ENCODE measurements at places on chromosomes 3 and 15.

DNA sequence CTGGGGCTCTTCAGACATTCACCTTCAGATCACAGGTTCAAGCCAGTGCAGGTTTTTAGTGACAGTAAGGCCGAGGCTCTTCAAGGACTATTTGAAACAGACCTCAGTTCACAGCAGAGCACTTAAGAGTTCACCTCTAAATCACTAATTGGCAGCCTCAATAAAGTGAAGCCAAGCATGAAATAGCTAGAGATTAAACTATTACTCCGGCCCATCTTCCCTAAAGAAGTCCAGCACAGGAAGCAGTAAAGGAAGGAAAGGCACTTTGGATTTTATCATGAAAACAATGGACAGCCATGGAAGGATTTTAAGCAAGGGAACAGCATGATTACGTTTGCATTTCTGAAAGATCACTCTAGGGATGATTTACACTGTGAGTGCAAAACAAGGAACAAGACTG is 27.6 kb upstream of the ARL6 start:
- no peak for DNase-seq

DNA sequence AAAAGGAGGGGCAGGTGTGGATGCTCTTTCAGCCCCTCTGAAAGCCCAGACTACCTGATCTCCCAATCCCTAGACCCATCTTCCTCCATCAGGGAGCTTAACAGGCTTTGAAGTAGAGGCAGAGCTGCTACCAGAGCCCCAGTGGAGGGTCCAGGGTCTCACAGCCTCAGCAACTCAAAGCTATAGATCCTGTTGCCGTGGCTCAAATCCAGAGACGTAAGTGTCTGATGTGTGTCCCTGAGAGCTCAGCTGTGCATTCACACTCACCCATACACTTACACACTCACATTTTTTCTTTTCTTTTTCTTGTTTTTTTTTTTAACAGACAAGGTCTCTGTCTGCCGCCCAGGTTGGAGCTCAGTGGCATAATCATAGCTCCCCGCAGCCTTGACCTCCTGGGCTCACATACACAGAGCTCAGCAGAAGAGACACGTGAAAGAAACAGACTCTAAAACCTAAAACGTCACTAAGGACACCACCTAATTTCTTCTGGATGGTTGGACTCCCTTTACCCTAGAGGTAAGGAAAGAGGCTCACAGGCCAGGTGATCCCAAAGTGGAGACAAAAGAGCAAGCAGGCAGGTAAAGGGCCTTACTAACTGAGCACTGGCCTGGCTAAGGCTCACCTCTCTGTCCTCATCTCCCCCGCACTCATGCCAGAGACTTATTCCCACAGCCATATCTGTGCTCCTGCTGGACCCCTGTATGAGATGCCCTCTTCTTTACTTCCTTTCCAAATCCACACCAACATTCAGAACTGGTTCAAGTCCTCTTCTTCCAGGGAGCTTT is 80.7 kb downstream of the SCN11A start:
- DNase-seq = no peak

GRCh38 chr3:45029661-45030060 is 3.6 kb downstream of the CLEC3B start:
- no peak for DNase-seq

GRCh38 chr3:113035387-113035982 is 44.7 kb downstream of the GTPBP8 start:
- no peak for DNase-seq

DNA sequence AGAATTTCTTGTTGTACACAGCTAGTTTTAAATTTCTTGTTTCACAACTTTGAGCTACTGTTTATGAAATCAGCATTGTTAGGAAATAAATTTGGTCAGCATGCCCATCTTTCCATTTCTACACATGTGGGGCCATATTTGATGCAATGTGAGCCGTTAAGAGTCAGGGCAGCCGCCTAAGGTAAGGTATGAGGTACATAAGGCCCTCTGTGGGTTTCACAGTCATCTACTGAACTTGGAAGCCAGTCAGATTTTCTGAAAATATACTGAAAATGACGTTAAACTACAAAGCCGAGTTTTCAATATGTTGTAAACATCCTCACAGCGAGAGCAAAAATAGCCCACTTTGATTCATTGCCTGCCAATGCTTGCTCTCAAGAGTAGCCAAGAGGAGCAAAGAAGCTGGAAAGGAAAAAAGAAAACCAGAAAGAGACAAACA is 94.7 kb upstream of the PDZRN3 start:
- DNase-seq = no peak

GRCh38 chr3:16890597-16891333 is 6.0 kb downstream of the PLCL2 start:
- DNase-seq = no peak

DNA sequence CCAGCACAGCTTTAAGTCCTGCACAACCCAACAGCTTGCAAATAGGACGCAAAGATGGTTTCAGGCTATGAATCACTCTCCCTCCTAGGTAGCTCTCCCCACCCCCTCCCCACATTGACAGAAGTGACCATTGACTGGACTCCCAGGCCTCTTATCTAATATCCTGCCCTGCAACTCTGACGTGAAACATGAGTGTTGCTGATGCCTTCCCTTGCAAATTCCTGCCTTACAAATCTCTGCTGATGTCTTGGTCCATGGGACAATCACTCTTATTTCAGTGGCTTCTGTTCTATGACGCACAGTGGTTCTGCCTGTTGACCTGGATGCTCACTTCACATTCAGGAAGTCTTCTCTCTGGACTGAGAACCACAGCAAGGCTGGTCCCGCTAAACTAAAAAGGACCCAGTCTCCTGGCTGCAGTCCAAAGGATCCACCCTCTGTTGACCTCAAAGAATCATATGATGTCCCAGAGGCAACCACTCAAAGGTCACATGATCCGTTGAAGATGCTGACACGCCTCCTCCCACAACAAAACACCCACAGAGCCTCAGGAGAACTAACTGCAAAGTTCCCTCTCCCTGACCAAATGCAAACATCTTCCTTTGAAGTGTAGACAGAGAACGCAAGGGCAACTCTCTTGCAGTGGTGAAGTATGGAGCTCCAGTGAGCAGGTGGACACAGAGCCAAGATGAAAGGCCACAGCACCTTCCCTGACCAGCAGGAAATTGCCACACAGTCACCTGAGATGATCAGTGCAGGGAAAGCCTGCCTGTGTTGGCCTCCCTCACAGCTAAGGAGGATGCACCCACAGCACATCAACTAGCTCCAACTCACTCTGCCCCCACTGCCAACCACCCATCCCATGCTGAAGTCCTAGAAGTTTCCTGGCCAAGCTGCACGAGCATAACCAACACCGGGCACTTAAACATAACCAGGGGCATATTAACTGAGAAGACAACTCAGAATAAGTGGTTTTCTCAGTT is 112.3 kb downstream of the ADAMTS17 start:
- no peak for DNase-seq

GRCh38 chr3:122923611-122924010 is 104.0 kb downstream of the SEMA5B start:
- no peak for DNase-seq

DNA sequence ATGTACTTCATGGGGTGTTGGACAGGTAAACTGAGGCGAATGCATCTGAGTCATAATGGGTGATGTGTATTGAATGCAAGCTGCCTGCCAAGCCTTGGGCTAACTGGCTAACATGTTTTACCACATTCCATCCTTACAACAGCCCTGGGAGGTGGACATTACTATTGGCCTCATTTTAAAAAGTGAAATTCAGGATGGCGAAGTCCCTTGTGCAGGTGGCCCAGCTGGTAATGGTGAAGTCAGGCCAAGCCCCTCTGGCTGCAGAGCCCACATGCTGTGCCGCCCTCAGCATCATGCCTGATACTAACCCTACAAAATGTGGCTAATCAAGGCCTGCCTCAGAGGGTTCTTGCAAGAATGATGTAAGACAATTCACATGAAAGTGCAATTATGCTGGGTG is 60.0 kb upstream of the CHD2 start:
- no peak for DNase-seq

GRCh38 chr3:46565607-46566039 is 479 bp downstream of the LRRC2 start:
- no peak for DNase-seq

GRCh38 chr3:187257992-187258692 is 33.4 kb downstream of the MASP1 start:
- DNase-seq = no peak

GRCh38 chr15:74920456-74920855 is 13.8 kb upstream of the FAM219B start:
- no peak for DNase-seq

- DNase-seq = no peak
Observed at GRCh38 chr15:27165590-27165989, 194.6 kb downstream of the GABRG3 start.

- DNase-seq = no peak
Observed at GRCh38 chr3:190485830-190486532, 27.9 kb upstream of the IL1RAP start.

- DNase-seq = no peak
Observed at GRCh38 chr3:42025370-42026138, 63.7 kb upstream of the ULK4 start.

GRCh38 chr3:86554383-86554782 is 436.6 kb downstream of the VGLL3 start:
- no peak for DNase-seq

DNA sequence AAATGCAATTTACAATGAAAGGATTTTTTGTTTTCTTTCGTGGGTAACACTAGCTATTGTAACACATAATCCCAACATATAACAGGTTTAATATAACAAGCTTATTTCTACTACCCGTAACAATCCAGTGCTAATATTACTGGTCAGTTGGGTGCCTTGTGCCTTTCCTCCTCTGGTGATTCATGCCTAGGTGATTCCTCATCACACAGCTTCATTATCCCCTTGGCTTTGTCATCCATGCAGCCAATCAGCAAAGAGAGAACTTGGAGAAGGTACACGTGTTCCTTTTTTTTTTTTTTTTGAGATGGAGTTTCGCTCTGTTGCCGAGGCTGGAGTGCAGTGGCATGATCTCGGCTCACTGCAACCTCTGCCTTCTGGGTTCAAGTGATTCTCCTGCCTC is 30.7 kb downstream of the CHST14 start:
- DNase-seq = no peak

DNA sequence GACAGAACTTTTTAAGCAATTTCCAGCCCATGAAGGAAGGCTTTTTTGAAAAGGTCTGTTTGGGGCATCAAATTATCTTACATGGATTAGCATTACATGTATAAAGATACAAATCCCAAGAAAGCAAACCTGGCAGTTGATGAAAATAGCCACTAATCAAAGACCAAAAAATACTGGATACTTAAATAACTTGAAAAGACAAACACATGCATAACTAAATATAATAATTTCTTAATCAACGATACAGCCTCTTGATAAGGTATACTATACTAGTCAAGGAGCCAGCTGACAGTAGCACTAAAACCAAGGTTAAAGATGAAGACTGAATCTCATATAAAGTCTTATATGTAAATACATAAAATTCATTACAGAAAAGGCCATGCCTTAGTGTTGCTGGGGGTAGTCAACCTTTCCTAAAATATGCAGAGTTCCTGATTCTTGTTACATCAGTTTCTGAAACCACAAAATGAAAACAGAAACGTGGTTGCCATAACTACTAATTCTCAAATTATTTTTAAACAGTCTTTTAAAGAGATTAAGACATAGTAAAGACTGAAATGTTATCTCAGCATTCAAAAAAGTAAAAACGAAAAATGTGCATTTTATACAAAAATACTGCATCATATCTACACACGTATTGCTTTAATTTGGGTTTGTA is 2.0 kb downstream of the ANKRD28 start:
- no peak for DNase-seq

GRCh38 chr3:52055537-52056351 is 627 bp downstream of the DUSP7 start:
- DNase-seq = no peak

GRCh38 chr15:56959318-56959648 is 40.8 kb downstream of the TCF12 start:
- no peak for DNase-seq

GRCh38 chr3:182632077-182632393 is 161.3 kb upstream of the ATP11B start:
- no peak for DNase-seq

- no peak for DNase-seq
Observed at GRCh38 chr15:85652457-85652856, 142.3 kb downstream of the KLHL25 start.

DNA sequence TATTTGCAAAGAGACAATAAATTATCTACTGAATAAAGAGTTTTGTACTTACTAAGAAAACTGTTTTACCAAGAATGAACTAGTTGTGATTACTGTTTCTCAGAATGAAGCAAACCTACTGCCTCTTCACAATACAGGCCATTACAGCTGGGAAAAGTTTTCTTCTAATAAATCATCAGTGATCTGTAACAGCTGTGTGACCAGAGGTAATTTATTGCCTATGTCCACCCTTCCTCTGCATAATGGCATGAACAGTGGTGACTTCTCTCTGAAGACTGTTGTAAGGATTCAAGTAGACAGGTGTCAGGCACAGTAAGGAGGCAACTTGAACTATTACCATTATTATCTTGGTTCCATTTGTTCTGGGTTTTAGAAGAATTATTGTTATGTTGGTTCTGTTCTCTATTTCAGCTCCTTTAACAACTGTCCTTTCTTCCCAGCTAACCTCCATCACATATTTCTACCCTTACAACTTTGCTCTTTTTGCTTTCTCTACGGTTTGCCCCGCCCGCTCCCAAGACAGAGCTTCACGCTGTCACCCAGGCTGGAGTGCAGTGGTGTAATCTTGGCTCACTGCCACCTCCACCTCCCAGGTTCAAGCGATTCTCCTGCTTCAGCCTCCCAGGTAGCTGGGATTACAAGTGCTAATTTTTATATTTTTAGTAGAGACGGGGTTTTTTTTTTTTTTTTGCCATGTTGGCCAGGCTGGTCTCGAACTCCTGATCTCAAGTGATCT is 51.5 kb downstream of the PRKAR2A start:
- DNase-seq = no peak

- no peak for DNase-seq
Observed at GRCh38 chr3:195082811-195083210, 188.1 kb downstream of the XXYLT1 start.

DNA sequence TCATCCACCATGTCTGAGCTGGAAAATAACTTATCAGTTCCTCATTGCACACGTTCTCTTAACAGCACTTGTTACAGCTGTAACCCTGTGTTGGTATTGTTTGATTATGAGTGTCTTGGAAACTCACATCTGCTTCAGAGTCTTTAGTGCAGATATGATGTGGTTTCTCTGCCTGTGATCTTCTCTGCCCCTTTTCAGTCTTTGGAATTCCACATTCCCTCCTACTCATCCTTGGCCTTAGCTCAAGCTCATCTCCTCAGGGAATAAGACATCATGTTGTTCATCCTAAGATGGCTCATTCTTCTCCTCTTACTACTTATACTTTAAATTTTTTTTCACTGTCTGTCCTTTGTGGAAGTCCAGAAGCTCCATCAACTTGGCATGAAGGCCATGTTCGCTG is 77.7 kb downstream of the SYNPR start:
- no peak for DNase-seq

DNA sequence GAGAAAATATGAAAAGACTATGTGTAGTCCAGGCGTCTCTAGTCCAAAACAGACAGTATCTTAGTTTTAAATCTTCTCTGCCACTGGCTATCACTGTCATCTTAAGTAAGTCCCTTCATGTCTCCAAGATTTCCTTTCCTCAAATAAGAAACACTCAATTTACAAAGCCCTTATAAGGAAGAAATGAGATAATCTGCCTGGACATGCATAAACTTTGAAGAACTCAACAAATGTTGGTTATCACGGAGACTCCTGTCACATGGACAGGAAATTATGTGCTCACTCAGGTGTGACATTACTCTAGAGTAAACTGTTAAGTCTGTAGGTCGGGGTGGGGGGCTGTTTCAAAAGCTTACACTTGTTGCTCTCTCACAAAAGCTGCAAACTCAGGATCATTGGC is 91.9 kb downstream of the IMPG2 start:
- DNase-seq = no peak

- no peak for DNase-seq
Observed at GRCh38 chr3:62201438-62202035, 171.8 kb downstream of the FEZF2 start.
